ENCODE measurements at places on chromosomes 3 and 15.

- no peaks in the 10 kb centered on the region for H3K4me1 ChIP-seq
- H3K27me3 ChIP-seq: no peaks in the 10 kb centered on the region
These were observed 37.1 kb downstream of the MAGI1 start for GRCh38 chr3:66001626-66002025.

GRCh38 chr3:4413467-4413866 is 53.6 kb downstream of the SUMF1 start:
- H3K4me3 ChIP-seq: no peak overlapping the region
- no peaks in the 10 kb centered on the region for H3K4me1 ChIP-seq
- no peak for DNase-seq
- H3K36me3 ChIP-seq: 0 out of 3 replicates have a peak, but pooled peaks cover 5% of the 10 kb centered on the region
- H3K27me3 ChIP-seq: no peaks in the 10 kb centered on the region
- no peak overlapping the region for H3K27ac ChIP-seq

DNA sequence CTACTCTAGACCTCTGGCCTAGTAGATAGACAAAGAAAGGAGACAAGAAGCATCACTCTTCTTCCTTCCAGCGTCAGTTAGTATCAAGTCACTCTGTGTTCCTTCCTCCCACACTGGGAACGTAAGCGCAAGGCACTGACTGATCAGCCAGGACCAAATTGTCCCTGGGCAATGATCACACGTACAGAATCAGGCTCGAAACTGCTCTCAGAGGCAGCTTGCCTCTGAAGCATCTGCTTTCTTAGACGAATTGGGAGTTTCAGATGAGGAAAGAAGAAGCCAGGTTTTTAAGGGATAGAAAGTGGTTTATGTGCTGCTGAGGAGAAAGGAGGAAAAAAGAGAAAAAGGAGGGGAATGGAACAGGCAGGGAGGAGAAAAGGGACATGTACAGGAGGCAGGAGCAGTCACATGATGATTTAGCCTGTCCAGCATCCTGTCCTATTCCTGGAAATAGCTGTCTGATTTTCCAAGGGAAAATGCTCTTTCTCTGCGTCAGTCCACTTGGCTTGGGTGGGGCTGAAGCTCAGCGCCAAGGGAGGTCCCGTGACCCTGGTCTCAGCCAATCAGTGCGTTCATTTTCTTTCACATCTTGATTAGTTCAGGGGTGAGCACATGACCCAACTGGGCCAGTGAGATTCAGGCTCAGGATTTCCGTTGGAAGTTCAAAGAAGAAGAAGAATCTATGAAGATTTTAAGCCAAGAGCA is 102.0 kb upstream of the PRICKLE2 start:
- H3K4me3 ChIP-seq: no peak overlapping the region
- H3K27me3 ChIP-seq: no peaks in the 10 kb centered on the region
- H3K36me3 ChIP-seq: no peaks in the 10 kb centered on the region
- no peaks in the 10 kb centered on the region for H3K4me1 ChIP-seq
- DNase-seq: peak; percentile 4

- H3K27me3 ChIP-seq: no peaks in the 10 kb centered on the region
- H3K4me3 ChIP-seq: peak overlapping the region; percentile 86
- peak; percentile 15 for DNase-seq
- peaks cover 11% of the 10 kb centered on the region for H3K36me3 ChIP-seq
These were observed 452 bp downstream of the BBX start for GRCh38 chr3:107523289-107523538.

DNA sequence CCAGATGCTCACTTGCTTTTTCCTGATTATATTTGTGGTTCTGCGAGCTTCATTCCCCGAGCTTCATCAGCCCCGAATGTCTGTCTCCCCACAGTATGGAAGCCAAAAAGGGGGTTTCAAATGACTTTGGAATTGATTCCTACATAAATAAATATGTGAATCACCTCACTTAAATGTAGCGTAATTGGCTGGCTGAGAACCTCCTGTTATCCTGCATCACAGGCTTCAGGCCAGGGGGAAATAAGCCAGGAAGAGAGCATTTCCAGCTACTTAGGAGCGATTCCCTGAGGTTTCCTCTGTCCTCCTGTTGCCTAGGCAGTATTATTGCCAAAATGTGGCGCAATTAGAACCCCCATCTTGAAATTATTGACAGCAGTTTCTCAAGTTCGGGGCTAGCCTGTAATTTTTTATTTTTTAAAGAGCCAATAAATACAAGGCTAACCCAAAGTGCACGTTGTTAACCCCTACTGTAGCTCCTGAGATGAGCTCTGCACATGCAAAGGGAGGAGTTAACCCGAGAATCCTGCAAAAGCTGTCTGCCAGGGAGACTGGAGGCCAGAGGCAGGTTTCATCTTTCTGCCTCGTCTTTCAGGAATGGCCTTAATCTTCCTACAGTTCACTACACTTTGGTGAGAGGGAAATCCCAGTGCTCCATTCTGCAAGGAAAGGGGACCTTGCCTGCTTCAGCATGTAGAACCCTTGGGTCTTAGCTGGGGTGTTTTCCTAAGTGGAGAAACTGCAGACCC is 148.2 kb downstream of the ADAMTS9 start:
- no peaks in the 10 kb centered on the region for H3K36me3 ChIP-seq
- H3K4me3 ChIP-seq: no peak overlapping the region
- no peaks in the 10 kb centered on the region for H3K4me1 ChIP-seq
- no peak overlapping the region for H3K27ac ChIP-seq
- peaks cover 7% of the 10 kb centered on the region for H3K27me3 ChIP-seq
- DNase-seq: no peak

- H3K27ac ChIP-seq: no peak overlapping the region
- H3K27me3 ChIP-seq: peaks cover 14% of the 10 kb centered on the region
- H3K4me1 ChIP-seq: peaks cover 12% of the 10 kb centered on the region
- no peak for DNase-seq
- H3K36me3 ChIP-seq: no peaks in the 10 kb centered on the region
These were observed 3.7 kb upstream of the SQOR start for GRCh38 chr15:45630917-45631691.

- peaks cover 14% of the 10 kb centered on the region for H3K27me3 ChIP-seq
- peaks cover 7% of the 10 kb centered on the region for H3K4me1 ChIP-seq
- no peak overlapping the region for H3K27ac ChIP-seq
- H3K36me3 ChIP-seq: no peaks in the 10 kb centered on the region
These were observed 62.8 kb upstream of the CSPG4 start for GRCh38 chr15:75775296-75776064.

DNA sequence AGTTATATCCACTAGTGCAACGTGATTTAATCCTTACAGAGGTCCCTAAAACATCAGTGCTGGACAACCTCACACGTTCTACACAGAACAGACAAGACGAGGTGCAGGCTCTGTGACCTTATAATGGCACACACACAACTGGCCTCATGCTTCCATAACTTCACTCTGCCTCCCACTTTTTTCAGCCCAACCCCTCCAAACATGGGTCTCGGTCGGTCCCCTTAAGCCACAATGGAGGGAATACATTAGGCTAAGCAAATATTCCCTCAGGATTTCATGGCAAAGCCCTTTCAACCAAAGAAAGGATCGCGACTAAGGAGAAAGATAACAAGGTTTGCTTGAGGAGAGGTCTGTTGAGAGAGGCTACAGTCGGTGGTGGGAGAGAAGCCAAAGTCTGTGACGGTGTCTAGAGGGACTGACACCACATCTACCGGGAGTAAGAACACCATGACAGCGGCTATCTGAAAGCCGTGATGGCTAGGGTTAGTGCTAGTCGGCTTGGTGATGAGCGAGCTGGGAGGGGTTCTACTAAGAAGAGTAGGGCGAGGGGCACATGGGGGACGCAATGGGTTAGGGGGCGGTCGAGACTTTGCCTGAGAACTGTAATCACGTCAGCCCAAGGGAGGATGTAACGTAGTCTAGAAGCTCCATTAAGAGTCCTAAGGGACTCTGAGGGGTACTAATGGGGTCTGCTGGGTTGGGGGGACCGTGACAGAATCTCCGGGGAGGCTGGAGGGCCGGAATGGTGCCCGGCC is 1.0 kb downstream of the MYO9A start:
- peak; percentile 18 for DNase-seq
- peak overlapping the region; percentile 60 for H3K4me3 ChIP-seq
- peak overlapping the region; percentile 72 for H3K27ac ChIP-seq
- H3K36me3 ChIP-seq: no peaks in the 10 kb centered on the region
- peaks cover 5% of the 10 kb centered on the region for H3K4me1 ChIP-seq

DNA sequence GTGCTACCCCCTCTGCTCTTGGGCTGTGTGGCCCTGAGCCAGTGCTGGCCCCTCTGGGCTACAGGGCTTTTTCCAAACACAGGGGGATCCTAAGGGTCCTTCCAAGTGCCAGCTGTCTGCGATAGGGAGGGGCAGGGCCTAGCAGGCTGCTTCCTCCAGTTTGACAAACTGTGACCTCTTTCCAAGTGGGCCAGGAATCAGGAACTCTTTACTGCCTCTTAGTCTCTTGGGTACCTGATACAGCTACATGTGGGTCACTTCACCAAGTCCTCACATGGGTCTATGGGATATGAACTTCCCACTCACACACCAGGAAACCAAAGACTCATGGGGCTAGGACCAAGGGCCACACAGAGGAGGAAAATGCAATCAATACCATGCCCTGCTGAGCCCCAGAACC is 25.4 kb downstream of the SEC61A1 start:
- peak overlapping the region; percentile 96 for H3K27ac ChIP-seq
- DNase-seq: no peak
- H3K27me3 ChIP-seq: no peaks in the 10 kb centered on the region
- peak overlapping the region; percentile 47 for H3K4me3 ChIP-seq

DNA sequence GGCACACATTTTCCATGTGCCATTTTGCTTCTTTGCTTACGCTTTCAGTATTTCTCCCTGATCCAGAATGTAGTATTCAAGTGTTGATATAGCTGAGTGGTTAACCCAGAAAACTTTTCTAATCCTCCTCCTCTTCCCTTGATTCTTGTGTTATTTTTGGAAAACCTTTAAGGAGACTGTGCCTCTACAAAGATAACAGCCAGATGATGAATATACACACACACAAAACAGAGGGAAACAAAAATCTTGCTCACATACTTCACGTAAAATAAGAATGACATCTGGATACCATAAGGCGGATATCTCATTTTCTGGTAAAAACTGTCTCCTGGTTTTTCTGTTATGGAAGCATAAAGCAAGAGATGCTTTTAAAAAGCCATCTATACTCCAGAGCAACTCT is 295.8 kb upstream of the THBS1 start:
- no peak overlapping the region for H3K4me3 ChIP-seq
- no peak for DNase-seq
- no peaks in the 10 kb centered on the region for H3K27me3 ChIP-seq
- H3K4me1 ChIP-seq: no peaks in the 10 kb centered on the region

DNA sequence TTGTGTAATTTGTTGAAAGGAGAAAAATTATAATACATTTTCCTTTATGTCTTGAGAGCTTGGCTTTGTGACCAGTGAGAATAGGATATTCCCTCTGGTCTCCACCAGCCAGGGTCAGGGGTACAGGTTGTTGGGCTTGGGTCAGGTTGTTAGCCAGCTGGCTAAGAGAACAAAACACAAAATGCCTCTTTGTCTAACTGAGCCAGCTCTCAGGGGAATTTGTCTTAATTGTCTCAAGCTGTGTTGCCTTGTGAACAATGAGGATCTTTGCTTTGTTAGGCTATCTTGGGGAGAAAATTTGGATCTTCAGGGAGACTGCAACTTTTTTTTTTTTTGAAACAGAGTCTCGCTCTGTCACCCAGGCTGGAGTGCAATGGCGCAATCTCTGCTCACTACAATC is 17.7 kb upstream of the GK5 start:
- no peaks in the 10 kb centered on the region for H3K4me1 ChIP-seq
- no peak overlapping the region for H3K27ac ChIP-seq
- H3K4me3 ChIP-seq: no peak overlapping the region
- H3K27me3 ChIP-seq: no peaks in the 10 kb centered on the region
- DNase-seq: no peak

- H3K4me1 ChIP-seq: peaks cover 47% of the 10 kb centered on the region
- no peaks in the 10 kb centered on the region for H3K36me3 ChIP-seq
- H3K27ac ChIP-seq: no peak overlapping the region
- H3K4me3 ChIP-seq: peak overlapping the region; percentile 49
- no peak for DNase-seq
These were observed 361 bp downstream of the SEMA3F start for GRCh38 chr3:50155491-50155878.

GRCh38 chr3:59709702-59710553 is 660.1 kb upstream of the CFAP20DC start:
- no peaks in the 10 kb centered on the region for H3K27me3 ChIP-seq
- no peaks in the 10 kb centered on the region for H3K4me1 ChIP-seq
- DNase-seq: no peak
- H3K27ac ChIP-seq: no peak overlapping the region

DNA sequence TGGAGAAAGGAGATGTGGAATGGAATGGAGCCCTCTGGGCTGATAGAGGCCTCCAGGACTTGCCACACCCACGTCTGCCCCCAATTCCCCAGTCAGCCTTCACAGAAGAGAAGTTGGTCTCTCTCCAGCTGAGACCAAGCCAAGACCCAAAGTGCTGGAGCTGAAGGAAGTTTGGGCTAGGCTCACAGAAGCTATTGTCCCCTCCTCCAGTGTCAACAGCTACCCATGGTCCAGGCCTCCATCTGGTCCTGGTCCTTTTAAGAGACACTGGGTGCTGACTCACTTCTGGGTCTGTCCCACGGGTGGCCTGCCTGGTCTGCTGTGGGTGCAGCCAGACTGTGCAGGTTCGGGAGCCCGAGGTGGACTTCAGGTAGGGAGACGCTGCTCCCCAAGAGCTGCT is 179.8 kb downstream of the APBA2 start:
- H3K36me3 ChIP-seq: no peaks in the 10 kb centered on the region
- DNase-seq: no peak
- H3K4me3 ChIP-seq: no peak overlapping the region
- H3K4me1 ChIP-seq: peaks cover 31% of the 10 kb centered on the region
- no peak overlapping the region for H3K27ac ChIP-seq

DNA sequence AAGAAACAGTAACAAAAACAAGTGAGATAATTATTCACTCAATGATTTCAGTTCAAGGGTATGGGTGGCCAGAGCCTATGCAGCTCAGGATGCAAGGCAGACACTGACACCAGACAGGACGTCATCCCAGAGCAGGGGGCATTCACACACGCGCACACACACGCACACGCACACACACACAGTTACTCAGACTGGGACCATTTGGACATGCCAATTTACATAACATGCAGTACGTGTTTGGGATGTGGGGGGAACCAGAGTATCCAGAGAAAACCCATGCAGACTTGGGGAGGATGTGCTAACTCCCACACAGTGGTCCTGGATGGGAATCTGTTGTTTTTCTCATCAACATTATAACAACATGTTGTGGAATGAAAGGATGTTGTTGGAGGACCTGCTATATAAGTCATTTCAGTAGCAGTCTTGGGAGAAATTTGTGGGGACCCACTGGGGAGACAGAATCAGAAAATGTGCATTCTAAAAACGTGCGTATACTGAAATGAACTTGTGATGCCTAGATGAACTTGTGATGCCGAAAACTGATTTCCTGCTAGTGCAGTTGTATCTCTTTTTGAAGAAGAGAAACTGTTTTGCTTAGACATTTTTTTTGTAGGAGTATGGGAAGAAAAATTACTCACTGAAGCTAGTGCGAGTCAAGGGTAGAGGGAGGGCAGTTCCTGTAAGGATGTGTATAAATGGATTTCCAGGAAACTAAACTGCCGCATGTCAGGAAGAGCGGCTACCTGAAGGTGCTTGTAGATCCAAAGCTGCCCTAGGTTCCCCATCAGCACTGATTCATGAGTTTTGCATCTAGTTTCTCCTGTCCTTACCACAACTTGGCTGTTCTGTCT is 25.2 kb downstream of the CD200 start:
- H3K27me3 ChIP-seq: peaks cover 5% of the 10 kb centered on the region
- no peaks in the 10 kb centered on the region for H3K4me1 ChIP-seq
- DNase-seq: no peak

Data from K562 (cell line).